ENCODE measurements at places on chromosomes 4 and X. TPM values are rescaled to one million over a fixed set of nuclear protein-coding genes. Genes with fewer than 3 reads are reported as not detected.

GRCh38 chr4:113884655-113885054 is 94.8 kb downstream of the ARSJ start:
- no peaks in the 10 kb centered on the region for H3K36me3 ChIP-seq
- no peak for DNase-seq
- no peaks in the 10 kb centered on the region for H3K27me3 ChIP-seq
- H3K27ac ChIP-seq, result no peak overlapping the region
- H3K4me1 ChIP-seq, result no peaks in the 10 kb centered on the region

GRCh38 chr4:83536362-83537272 is 709 bp downstream of the GPAT3 start:
- no peaks in the 10 kb centered on the region for H3K27me3 ChIP-seq
- peak overlapping the region; percentile 75 for H3K4me3 ChIP-seq
- peak overlapping the region; percentile 85 for H3K27ac ChIP-seq
- DNase-seq, result no peak
- H3K36me3 ChIP-seq, result no peaks in the 10 kb centered on the region

MAGEE2 gene
- total RNA-seq, result not detected

- no peaks in the 10 kb centered on the region for H3K36me3 ChIP-seq
- H3K4me1 ChIP-seq, result no peaks in the 10 kb centered on the region
- peak overlapping the region; percentile 14 for H3K27ac ChIP-seq
- H3K27me3 ChIP-seq, result no peaks in the 10 kb centered on the region
- no peak for DNase-seq
Observed at GRCh38 chr4:9997886-9998285, 23.4 kb downstream of the SLC2A9 start.

DNA sequence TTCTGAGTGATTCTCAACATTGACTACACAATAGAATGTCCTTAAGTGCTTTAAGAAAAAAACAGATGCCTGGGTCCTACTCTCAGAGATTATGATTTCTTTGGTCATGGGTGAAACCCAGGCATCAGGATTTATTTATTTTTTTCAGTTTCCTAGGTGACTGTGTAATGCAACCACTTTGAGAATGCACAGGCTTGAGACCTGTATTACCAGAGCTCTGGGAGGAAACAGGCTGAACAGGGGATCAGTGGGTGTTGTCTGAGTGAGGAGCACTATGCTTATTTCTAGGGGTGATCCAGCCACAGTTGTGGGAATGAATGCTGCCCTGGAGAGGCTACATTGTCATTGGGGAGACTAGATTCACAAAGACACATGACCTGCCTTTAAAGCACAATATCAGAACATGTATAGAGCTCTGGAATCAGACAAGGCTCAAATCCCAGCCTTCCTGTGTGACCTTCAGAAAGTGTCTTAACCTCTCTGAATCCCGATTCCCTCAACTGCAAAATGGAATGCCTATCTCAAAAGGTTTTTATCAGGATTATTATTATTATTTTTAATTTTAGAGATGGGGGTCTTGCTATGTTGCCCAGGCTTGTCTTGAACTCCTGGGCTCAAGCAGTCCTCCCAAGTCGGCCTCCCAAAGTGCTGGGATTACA is 61.6 kb upstream of the PRPS1 start:
- no peak overlapping the region for H3K27ac ChIP-seq
- no peaks in the 10 kb centered on the region for H3K27me3 ChIP-seq
- no peaks in the 10 kb centered on the region for H3K36me3 ChIP-seq
- peaks cover 5% of the 10 kb centered on the region for H3K4me1 ChIP-seq

DNA sequence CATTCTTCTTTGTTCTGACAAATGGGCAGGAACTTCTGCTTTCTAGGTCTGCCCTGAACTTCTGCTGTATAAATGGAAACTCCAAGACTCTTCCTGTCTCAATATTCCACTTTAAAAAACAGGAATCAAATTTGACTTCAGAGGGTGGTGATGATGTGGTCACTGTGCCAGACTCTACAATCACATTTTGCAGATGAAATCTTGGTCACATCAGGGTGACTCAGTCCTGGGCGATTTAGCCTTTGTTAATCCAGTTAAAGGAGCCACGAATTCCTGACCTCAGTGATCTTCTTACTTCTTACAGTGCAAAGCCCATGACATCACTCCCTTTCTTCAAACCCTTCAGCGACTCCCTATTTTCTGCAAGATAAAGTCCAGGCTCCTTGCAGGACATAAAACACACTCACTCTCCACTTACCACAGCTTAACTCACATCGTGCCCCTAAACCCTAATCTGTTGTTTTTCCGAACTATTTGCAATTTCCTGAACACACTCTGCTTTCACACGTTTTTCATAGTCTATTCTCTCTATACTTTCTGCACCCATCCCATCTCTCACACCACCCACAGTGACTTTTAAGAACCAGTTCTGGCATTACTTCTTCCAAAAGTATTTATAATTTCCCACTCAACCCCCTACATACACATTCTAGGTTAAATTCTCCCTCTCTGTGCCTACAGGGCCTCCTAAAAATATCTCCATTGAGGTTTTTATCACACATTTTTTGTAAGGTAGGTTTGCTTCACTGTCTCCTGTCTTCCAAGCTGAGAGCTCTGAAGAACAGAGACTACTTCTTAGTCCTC is 11.1 kb downstream of the GASK1B start:
- no peak overlapping the region for H3K27ac ChIP-seq
- H3K27me3 ChIP-seq, result no peaks in the 10 kb centered on the region
- H3K4me1 ChIP-seq, result no peaks in the 10 kb centered on the region

Measured in Panc1 (cell line).